Body of pancreas (tissue), 4 donors: ENCODE measurements at places on chromosomes 1 and 21.
A peak's percentile ranks its signal among the peaks of the same experiment; 100 is the strongest.

- H3K27ac ChIP-seq, result no peak overlapping the region
- peaks cover 15% of the 10 kb centered on the region for H3K4me1 ChIP-seq
- H3K27me3 ChIP-seq, result no peaks in the 10 kb centered on the region
- no peak overlapping the region for H3K4me3 ChIP-seq
- no peaks in the 10 kb centered on the region for H3K36me3 ChIP-seq
These were observed 134.9 kb downstream of the CLEC20A start for GRCh38 chr1:178361847-178362246.

GRCh38 chr1:37020653-37021277 is 13.6 kb downstream of the GRIK3 start:
- H3K4me3 ChIP-seq, result no peak overlapping the region
- no peak overlapping the region for H3K27ac ChIP-seq
- H3K27me3 ChIP-seq, result no peaks in the 10 kb centered on the region
- no peaks in the 10 kb centered on the region for H3K4me1 ChIP-seq
- no peak for DNase-seq
- no peaks in the 10 kb centered on the region for H3K36me3 ChIP-seq

GRCh38 chr1:10160907-10161490 is 49.4 kb upstream of the KIF1B start:
- peaks cover 3% of the 10 kb centered on the region for H3K36me3 ChIP-seq
- H3K27me3 ChIP-seq, result no peaks in the 10 kb centered on the region
- H3K4me1 ChIP-seq, result peaks cover 20% of the 10 kb centered on the region
- peak overlapping the region; percentile 67 for H3K27ac ChIP-seq
- no peak overlapping the region for H3K4me3 ChIP-seq
- no peak for DNase-seq

- H3K4me3 ChIP-seq, result no peak overlapping the region
- no peaks in the 10 kb centered on the region for H3K27me3 ChIP-seq
- no peak for DNase-seq
- H3K4me1 ChIP-seq, result no peaks in the 10 kb centered on the region
- no peaks in the 10 kb centered on the region for H3K36me3 ChIP-seq
These were observed 59.8 kb upstream of the GNG12 start for GRCh38 chr1:67893126-67893495.

- no peak overlapping the region for H3K4me3 ChIP-seq
- no peaks in the 10 kb centered on the region for H3K4me1 ChIP-seq
- DNase-seq, result no peak
- no peak overlapping the region for H3K27ac ChIP-seq
These were observed 280.4 kb upstream of the C1orf105 start for GRCh38 chr1:172140072-172140471.

- no peak overlapping the region for H3K4me3 ChIP-seq
- H3K27me3 ChIP-seq, result no peaks in the 10 kb centered on the region
- DNase-seq, result no peak
- H3K4me1 ChIP-seq, result peaks cover 8% of the 10 kb centered on the region
These were observed 100.5 kb upstream of the RGS18 start for GRCh38 chr1:192057766-192058165.

GRCh38 chr1:19597496-19598309 is 46.4 kb upstream of the NBL1 start:
- H3K4me3 ChIP-seq, result peak overlapping the region; percentile 92
- H3K36me3 ChIP-seq, result no peaks in the 10 kb centered on the region
- peaks cover 35% of the 10 kb centered on the region for H3K4me1 ChIP-seq
- H3K27ac ChIP-seq, result peak overlapping the region; percentile 85
- no peaks in the 10 kb centered on the region for H3K27me3 ChIP-seq

GRCh38 chr1:19205845-19206244 is 4.2 kb downstream of the UBR4 start:
- peak overlapping the region; percentile 7 for H3K27ac ChIP-seq
- H3K27me3 ChIP-seq, result no peaks in the 10 kb centered on the region
- no peaks in the 10 kb centered on the region for H3K36me3 ChIP-seq

DNA sequence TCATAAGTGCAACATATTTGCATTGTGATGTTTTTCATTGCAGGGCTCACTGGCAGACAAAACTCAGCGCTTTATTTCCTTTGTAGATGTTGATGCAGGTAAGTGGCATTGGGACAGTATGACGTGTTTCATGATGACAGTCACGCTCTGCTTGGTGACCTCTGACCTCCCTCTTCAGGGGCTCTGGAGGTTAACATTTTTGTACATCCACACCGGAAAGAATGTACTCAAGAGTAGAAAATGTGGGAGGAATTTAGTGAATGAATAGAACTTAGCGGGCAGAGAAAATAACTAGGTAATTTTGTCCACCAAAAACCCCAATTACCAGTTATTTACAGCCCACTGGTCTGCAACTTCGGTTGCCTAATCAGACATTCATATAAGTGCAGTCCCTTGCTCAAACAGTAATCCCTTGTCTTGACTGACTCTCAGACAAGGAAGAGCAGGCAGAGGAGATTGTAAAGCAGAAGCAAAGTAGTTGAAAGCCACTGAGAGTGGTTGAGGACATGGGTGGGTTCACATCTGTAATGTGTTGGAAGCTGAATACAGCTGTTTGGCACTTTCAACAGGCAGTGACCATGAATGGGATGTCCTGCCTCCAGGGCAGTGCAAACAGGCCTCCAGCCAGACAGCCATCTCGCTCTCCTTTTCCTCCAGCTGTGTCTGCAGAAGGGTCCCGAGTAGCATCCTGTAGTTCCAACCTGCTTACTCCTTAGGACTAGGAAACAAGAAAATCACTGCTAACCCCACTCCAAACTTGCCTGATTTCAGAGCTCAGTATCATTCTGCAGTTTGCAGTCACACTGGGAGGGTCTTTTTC is 188.9 kb downstream of the NRIP1 start:
- H3K36me3 ChIP-seq, result no peaks in the 10 kb centered on the region
- H3K4me3 ChIP-seq, result no peak overlapping the region
- DNase-seq, result no peak

DNA sequence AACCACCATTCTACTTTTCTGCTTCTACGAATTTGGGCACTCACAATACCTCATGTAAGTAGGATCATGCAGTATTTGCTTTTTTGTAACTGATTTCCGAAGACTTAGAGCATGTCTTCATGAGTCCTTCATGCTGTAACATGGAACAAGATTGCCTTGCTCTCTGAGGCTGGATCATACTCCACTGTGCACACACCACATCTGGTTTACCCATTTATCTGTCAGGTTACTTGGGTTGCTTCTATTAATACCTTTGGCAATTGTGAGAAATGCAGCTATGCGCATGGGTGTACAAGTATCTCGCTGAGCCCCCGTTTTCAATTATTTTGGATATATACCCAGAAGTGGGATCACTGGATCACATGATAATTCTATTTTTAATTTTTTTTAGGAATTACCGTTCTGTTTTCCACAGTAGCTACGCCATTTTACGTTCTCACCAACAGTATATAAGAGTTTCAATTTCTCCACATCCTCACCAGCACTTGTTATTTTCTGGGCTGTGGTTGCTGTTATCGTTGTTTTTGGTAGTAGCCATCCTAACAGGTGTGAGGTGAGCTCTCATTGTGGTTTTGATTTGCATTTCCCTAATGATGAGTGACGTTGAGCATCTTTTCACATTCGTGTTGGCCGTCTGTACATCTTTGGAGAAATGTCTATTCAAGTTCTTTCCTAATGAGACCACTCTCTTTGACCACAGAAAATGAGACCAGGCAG is 10.7 kb upstream of the SLC2A5 start:
- no peak overlapping the region for H3K4me3 ChIP-seq
- no peaks in the 10 kb centered on the region for H3K27me3 ChIP-seq
- peaks cover 39% of the 10 kb centered on the region for H3K4me1 ChIP-seq
- no peak for DNase-seq
- H3K27ac ChIP-seq, result no peak overlapping the region

- DNase-seq, result no peak
- H3K36me3 ChIP-seq, result no peaks in the 10 kb centered on the region
- no peak overlapping the region for H3K4me3 ChIP-seq
- H3K4me1 ChIP-seq, result peaks cover 40% of the 10 kb centered on the region
These were observed 17.4 kb downstream of the KIAA0319L start for GRCh38 chr1:35539824-35540261.
